ENCODE measurements at places on chromosomes 16 and 17.

DNA sequence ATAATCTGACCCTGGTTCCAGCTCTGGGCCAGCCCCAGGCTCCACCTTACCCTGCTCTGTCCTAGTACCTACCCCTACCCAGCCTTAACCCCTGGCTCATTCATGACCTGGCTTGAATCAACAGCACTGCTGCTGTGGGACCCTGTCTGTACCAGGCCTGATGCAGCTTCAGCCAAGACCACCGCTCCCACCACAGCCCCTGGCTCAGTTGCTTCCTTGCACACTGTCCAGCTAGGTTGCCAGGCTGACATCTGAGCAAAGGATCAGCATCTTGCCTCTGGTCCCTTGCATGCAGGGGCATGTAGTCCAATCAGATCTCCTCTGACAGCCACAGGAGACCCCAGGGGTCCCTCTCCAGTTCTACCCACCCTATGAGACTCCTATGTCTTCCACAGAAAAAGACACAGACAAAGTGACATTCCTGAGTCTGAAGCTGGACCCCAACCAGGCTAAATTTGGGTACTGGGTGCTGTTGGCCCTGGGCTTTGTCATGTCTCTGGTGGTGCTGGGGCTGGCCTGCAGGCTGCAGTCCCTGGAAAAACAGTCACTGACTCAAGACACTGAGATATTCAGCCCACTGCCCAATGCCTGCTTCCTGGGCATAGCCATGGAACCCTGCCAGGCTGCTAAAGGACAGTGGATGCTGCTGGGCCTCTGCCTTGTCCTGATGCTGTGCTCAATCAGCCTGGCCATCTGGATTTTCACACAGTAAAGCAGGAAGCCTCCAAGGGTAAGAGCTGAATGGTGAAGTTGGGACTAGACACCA lies 3.9 kb upstream of the KCNH6 start:
- DNase-seq: no peak

DNA sequence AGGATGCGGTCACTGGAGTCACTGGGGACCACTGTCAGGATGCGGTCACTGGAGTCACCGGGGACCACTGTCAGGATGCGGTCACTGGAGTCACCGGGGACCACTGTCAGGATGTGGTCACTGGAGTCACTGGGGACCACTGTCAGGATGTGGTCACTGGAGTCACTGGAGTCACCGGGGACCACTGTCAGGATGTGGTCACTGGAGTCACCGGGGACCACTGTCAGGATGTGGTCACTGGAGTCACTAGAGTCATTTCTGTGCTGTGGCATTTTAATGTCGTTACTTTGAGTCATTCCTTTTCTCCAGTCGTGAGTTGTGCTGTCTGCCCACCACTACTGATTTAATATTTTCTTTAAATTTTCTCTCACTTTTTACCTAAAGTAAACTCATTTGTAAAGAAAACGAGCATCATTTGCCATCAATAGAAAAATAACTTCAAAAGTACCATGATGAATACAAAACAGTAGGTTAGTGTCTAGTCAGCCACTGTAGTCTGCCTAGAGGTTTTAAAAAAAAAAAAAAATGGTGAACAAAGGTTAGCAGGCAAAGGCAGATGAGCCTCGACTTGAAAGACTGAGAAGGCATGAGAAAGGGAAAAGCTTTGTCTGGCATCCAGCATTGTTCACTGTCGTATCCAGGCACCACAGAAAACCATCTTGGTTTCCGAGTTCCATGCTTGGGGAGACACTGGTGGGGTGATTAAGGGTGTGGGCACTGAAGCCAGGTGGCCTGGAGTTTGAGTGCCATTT lies 346.6 kb downstream of the SNX29 start:
- DNase-seq: no peak

GRCh38 chr17:32495359-32496231 lies 8.8 kb downstream of the CDK5R1 start:
- DNase-seq: no peak

GRCh38 chr17:78042542-78042941 lies 84.0 kb downstream of the TNRC6C start:
- DNase-seq: no peak

- no peak for DNase-seq
Measured at GRCh38 chr16:30527635-30528178, 1.3 kb upstream of the ZNF768 start.

DNA sequence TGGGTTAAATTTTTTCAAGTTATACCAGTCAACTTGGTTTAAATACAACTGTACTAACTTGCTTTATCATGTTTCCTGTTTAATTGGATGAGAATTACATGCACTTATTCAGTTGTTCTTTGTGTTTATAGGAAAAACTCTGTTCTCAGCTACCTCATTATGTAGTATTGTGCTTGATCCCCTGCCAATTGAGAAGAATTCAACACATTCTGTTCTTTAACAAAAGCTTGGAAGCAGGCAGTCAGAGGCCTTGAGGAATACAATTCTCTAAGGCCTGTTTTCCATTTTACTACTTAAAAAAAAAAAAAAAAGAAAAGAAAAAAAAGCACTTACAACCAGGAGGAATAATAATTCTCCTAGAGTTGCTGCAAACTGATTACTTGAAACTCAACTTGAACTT lies 60.6 kb upstream of the CMIP start:
- DNase-seq: no peak

DNA sequence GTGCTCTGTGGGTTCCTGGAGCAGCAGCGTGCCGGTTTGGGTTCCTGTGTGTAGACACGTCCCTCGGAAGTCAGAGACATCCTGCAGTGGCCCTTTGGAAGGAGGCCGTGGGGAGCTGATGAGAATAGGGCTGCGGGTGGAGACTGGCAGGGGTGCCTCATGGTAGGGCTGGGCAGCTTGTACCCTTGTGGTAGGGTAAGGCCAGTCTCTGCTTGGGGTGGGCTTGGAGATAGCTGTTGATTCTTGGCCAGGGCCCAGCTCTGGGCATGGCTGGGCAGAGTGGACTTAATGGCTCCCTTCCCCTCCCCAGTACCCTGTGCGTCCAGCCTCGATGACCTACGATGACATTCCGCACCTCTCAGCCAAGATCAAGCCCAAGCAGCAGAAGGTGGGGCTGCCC lies 10.6 kb downstream of the POLR3E start:
- DNase-seq: no peak

- DNase-seq: no peak
Measured at GRCh38 chr16:79765431-79765830, 164.9 kb upstream of the MAF start.

GRCh38 chr16:48949636-48950035 lies 332.0 kb downstream of the CBLN1 start:
- DNase-seq: no peak

- no peak for DNase-seq
Measured at GRCh38 chr16:49567950-49568349, 194.3 kb downstream of the C16orf78 start.

- DNase-seq: no peak
Measured at GRCh38 chr16:47069841-47070584, 73.7 kb downstream of the NETO2 start.

GRCh38 chr16:2776500-2777139 lies 460 bp downstream of the ELOB start:
- no peak for DNase-seq

DNA sequence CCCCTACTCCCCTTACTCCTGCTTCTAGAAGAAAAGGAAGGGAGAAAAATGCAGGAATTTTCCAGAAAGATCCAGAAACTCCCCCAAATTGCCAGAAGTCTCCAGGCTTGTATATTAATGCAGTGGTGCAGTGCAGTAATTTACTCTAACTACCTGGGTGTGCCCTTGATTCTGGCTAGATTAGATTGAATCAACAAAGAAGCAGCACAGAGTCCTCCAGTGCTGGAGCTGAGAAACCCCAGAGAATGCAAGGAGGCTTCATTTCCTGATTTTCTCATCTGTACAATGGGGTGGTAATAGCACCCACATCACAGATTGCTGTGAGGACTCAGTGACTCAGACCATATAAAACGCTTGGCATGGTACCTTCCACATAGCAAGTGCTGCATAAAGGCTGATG lies 247.3 kb upstream of the RPL38 start:
- DNase-seq: no peak

- DNase-seq: no peak
Measured at GRCh38 chr17:40699371-40699770, 4.2 kb downstream of the KRT24 start.

DNA sequence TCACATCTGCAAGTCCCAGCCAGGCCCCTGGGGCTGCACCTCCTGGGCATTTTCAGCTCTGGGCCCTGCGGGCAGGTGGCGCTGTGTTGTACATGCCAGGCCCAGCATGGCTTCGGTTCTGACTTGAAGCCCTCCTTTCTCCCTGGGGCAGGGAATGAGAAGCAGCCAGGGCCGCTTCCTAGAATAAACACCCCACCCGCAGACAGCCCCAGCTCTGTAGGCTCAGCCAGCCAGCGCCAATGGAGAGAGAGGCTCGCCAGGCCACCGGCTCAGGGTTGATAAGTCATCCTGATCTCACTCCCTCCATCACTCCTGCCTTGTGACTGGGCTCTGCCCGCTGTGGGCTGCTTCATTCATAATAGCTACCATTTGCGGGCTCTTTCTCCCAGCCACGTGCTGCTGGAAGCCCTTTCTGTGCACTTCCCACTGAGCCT lies 6.0 kb upstream of the GLIS2 start:
- DNase-seq: no peak

GRCh38 chr17:32350666-32351418 lies 885 bp downstream of the ZNF207 start:
- DNase-seq: no peak

- DNase-seq: no peak
Measured at GRCh38 chr16:30413112-30413806, 5.9 kb downstream of the ZNF771 start.

- no peak for DNase-seq
Measured at GRCh38 chr17:59506894-59507726, 58.3 kb upstream of the DHX40 start.

DNA sequence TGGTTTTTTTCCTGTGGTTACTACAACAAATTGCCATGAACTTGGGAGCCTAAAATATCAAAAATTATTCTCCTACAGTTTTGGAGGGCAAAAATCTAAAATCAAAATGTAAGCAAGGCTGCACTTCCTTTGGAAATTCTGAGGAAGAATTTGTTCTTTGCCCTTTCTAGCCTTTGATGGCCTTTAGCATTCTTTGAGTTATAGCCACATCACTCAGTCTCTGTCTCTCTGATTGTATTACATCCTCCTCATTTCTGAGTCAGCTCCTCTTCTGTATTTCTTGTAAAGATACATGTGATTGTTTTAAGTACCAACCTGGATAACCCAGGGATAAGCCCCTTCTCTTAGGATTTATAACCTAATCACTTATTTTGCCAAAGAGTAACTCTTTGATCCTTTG lies 282.0 kb downstream of the BCAS3 start:
- DNase-seq: no peak

- DNase-seq: no peak
Measured at GRCh38 chr16:14501331-14502255, 128.5 kb downstream of the PARN start.

GRCh38 chr16:74923766-74924460 lies 61.0 kb downstream of the WDR59 start:
- no peak for DNase-seq

DNA sequence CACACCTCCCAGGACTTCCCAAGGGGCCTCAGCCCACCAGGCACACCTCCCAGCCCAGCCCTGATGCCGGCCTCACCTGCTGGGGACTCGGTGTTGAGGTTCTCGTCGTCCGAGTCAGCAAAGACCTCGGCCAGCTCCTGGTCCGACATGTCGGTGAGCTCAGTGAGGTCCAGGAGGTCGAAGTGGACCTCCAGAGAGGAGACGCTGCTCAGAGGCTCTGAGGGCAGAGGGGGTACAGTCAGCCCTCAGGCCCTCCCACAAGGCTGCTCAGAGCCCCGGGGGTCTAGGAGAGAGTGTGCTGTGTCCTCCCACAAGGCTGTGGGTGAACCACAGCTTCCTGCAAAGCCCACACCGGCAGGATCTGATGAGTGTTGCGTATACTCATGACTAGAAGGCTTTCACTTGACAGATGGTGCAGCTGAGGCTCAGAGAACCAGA lies 10.5 kb downstream of the DBNDD1 start:
- no peak for DNase-seq

DNA sequence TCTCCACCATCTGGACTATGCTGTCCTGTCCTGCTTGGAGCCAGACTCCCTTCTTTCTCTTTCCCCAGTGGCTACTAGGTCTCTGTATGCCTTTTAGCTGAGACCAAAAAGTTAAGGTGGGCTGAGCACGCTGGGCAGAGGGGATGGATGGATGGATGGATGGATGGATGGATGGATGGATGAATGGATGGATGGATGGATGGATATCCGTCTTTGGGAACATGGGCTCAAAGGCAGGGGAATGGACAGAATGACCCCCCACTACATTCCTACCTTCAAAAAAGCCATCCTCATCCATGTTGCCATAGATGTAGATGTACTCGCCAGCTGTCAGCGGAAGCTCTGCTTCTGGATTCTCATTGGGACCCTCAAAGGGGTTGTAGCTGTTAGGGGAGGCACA lies 12.8 kb downstream of the TSPOAP1 start:
- DNase-seq: no peak

DNA sequence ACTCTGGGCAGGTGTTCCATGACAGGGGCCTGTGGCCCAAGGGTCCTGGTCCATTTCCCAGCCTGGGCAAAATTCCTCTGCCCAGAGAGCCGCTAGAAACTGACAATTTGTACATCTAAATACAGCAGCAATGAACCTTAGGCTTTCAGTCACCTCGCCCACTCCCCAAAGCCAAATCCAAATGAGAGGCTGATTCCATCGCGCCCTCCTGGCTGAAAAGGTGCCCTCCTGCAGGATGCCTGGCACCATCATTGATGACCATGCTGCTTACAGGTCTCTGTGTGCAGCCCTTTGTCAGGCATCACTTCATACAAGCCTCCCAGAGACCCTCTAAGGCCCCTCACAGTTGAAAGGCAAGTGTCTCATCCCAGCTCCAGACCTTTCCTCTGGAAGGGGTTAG lies 114.7 kb downstream of the C16orf78 start:
- DNase-seq: no peak

DNA sequence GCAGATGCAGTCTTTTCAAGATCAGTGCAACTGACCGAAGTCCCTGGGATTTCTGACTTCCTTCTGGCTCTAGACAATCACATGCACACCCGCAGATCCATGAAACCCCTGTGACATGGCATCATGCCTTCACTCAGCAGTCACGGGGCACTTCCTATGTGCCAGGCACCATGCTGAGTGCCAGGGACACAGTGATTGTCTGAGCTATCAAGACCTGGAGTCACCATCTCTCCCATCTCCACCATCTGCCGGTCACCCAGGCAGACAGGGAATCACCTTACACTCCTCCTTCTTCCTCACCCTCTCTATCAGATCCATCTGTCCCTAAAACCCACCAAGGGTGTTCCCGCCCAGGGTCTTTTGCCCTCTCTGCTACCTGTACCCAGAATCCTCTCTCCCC lies 5.3 kb downstream of the BEAN1 start:
- DNase-seq: no peak

GRCh38 chr16:19481296-19481695 lies 40.6 kb downstream of the GDE1 start:
- DNase-seq: no peak

- DNase-seq: no peak
Measured at GRCh38 chr17:78555746-78556401, 21.3 kb downstream of the DNAH17 start.

- DNase-seq: no peak
Measured at GRCh38 chr17:42759982-42760651, 910 bp upstream of the RAMP2 start.
